ENCODE measurements at places on chromosomes 12 and 14.
A peak's percentile ranks its signal among the peaks of the same experiment; 100 is the strongest.

GRCh38 chr12:49974231-49974675 lies 1.5 kb downstream of the AQP6 start:
- DNase-seq, result no peak

DNA sequence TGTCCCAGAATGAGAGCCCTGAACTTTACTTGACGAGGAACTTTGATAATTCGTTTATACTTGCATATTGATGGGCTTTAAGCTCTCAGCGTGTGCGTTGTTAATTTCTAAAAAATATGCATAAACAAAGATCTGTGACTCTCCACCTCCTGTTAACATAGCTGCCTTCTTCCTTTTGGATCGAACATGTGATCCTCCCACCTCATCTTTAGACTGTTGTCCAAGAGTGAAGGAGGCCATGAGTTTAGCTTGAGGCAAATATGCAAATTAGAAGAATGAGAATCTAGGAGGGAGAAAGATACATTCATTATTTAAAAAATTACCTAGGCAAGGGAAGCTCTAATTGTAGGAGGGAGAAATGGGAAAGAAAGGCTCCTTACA lies 617 bp downstream of the TTC8 start:
- DNase-seq, result no peak

DNA sequence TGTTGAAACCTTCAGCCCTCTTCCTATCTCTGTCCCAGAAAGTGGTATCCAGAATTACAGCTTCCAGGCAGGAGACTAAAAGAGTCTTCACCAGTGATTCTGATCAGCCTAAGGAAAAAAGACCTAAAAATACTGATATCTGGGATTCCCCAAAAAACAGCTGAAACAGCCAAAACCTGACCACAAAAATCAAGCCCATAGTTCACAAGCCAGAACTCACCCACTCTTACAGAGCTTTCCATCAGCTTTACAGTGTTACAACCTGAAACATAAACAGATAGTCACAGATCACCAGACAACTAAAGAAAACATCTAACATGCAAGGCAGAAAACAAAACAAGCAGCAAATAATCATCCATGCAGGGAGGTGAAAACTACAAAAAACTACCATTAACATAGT lies 26.0 kb upstream of the TSPAN8 start:
- DNase-seq, result no peak

DNA sequence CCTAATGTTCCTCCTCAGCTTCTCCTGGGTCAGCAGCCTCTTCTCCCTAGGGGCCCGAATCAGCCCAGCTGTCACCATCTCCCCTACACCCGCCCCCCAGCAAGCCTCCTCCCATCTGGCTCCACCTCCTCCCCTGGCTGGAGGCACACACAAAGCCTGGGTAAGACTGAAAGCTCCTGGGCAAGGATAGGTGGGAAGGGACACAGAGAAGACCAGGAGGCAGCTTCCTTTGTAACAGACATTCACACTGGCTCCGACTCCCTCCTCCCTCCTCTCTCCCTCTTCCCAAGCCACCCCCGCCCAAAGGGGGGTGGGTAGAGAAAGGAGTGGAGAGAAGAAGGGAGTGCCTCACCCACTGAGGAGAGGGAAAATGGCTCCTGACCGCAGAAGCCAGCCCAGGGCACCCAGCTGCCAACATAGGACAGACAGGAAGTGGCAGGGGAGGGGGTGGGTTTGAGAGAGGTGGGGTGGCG lies 4.0 kb downstream of the CHD4 start:
- no peak for DNase-seq

DNA sequence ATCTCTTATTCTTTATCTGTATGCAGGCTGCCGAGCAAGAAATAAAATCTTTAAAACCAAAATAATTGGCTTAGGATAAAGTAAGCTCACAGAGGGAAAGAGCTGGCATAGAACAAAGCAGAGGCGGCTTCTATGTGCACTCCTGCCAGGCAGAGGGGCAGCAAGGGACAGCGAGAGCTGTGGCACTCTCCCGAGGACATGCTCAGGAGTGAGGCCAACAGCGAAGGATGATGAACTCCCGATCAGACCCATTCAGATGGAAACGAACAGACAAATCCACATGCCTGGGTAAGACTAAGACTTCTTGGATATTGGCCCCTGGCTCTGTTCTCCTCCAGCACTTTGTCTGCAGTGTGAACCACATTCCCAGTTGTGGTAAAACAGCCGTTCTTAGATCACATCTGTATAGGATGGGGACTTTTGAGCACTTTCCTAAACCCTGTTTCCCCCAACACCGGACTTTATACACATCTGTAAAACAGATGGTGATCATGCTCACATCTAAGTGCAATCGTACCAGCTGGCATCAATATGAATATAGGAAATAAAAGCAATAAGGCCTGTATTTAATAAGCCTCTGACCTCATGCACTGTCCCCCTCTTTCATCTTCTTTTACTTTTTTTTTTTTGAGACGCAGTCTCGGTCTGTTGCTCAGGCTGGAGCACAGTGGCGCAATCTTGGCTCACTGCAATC lies 134.1 kb downstream of the PPM1H start:
- DNase-seq, result no peak

- no peak for DNase-seq
Observed at GRCh38 chr12:17918013-17918412, 172.0 kb downstream of the RERGL start.

DNA sequence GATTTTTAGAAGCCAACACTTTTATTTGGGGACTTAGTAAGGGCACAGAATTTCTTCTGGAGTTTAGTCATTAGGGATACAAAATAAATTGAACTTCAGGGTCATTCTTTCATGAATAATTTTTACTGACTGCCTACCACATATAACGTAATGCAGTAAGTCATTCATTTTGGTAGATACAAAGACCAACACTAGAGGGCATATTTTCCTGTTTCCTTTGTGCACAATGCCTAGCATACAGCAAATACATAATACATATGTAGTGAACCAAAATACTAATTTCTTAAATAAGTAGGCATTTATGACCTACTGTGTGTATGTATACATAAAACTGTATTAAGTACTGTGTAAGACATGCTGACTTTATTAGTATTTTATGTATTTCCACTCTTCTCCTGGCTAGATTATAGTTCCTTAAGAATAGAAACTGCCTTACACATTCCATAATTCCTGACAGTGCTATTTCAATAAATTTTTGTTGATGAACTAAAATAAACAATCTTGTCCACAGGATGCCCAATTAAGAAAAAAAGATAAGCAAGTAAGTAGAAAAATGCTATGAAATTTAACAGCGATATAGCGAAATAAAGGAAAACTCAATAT lies 47.9 kb downstream of the PPP1R12A start:
- peak; percentile 17 for DNase-seq

- DNase-seq, result no peak
Observed at GRCh38 chr12:8950702-8951478, 1.4 kb upstream of the M6PR start.
